ENCODE measurements at places on chromosomes 5 and 9.

- no peak for DNase-seq
Observed at GRCh38 chr5:66830636-66831035, 234.4 kb downstream of the MAST4 start.

DNA sequence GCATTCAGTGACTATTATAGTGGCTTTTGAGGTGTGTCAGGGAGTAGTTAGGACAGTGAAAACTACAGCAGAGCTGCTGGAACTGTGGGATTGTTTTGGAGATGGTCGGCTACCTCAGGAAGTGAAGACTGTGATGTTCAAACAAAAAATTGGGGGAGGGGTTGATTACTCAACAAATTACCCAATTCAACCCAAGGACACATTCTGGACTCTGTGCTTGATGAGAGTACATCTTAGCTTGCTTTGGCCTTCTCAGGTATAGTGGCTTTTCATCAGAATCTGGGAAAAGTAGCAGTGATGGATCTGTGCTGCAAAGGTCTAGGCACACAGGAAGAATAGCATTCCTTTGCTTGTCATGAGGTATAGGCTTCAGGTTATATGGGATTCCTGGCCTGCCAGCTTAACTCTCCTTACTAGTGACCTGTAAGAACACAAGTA, 47.0 kb downstream of the SLC44A1 start:
- DNase-seq = no peak

GRCh38 chr5:132233811-132234683, 6.4 kb upstream of the P4HA2 start:
- DNase-seq = no peak

GRCh38 chr5:88938488-88938887, 55.5 kb upstream of the MEF2C start:
- DNase-seq = no peak

- DNase-seq = peak; percentile 16
Observed at GRCh38 chr9:136399176-136400037, 563 bp downstream of the SNAPC4 start.

DNA sequence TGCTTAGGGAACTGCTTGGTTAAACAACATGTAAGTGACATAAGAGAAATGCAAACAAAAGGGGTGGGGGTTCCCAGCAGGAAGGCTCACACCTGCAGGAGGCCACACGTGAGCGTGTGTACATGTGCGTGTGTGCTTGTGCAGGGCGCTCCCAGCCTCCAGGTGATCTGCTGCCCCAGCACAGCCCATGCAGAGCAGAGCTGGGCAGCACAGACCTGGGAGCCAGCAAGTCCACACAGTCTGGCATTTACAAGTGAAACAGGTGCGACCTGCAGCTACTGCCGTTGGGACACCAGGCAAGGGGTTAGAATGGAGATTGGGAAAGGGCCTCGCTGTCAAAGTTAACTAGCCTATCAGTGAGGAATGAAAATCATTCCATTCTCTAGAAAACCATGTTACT, 41.8 kb downstream of the GRAMD2B start:
- DNase-seq = no peak

GRCh38 chr5:616484-617039, 4.4 kb downstream of the CEP72 start:
- DNase-seq = no peak

DNA sequence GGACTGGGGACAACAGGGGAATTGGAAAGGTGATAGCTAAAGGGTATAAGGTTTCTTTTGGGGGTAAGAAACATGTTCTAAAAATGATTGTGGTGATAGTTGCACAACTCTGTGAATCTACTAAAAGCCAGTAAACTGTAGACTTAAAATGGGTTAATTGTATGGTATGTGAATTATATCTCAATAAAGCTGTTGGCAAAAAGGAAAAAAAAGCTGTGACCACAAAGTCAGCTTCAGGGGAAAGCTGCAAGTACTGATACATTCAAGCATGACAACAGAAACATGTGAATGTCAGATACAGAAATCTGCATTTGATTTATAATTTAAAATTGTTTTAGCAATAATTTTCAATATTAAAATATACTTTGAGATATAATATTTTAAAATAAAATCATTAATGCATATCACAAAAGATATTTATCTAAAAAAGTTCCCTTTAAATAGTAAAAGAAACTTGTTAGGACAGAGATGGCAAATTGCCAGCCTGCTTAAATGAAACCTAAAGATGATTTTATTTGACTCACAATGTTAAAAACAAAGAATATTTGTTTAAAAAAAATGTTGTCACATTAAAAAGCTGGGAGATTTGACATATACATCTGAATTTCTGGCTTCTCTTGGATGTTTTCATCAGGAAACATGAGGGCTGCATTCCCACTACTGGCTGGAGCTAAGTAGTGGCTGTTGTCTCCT, 66.0 kb downstream of the TBCA start:
- no peak for DNase-seq

GRCh38 chr5:17766031-17766430, 131.8 kb downstream of the TAF11L14 start:
- no peak for DNase-seq

DNA sequence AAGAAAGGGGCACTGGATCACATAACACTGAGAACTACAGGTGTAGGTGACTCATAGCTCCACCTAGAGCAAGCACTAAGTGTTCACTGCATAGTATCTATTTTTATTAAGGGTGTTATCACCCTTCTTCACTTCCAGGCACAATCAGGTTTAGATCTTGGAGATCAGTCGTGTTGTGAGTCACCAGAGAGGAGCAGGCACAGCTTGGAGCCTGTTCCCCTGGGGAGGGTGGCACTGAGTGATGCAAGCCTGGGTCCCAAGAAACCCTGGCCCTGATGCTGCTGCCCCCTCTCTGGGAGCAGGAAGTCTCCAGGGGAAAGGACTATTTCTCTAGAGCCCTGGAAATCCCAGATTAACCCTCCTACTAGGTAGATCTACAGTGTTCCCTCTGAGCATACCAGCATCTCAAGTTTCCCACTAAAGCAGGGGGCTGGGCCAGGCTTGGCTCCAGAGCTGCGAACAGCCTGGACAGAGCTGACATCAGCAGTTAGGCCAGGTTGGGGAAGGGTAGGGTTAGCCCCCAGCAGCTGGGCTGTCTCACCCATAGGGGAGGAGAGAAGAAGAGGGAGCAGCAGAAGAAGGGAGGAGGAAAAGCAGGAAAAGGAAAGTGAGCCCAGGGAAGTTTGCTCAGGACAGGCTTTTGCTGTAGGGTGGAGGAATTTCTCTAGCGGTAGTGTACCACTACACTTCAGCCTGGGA, 28.1 kb upstream of the SPINK4 start:
- DNase-seq = no peak

GRCh38 chr5:171963416-171963815, 43.0 kb downstream of the FBXW11 start:
- DNase-seq = no peak

- no peak for DNase-seq
Observed at GRCh38 chr9:121453232-121453892, 46.3 kb downstream of the GGTA1 start.

DNA sequence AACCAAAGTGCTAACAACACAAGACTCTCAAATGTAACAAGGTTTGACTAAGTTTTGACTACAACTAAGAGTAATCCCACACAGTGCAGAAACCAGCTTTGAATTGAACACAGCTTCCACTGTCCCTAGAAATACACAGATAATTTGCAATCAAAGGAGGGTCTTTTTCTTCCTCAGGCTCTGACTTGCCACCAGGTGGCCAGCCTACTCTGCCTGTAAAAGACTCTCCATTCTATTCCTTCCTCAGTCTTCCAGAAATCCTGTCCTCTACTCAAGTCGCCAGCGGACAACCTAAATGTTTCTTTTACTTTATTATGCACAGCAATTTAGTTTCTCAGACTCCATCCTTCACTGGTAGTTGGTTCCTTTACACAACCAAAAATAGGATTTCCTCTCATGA, 32.2 kb upstream of the MCTP1 start:
- no peak for DNase-seq

GRCh38 chr5:107796797-107797196, 126.1 kb upstream of the EFNA5 start:
- DNase-seq = no peak

DNA sequence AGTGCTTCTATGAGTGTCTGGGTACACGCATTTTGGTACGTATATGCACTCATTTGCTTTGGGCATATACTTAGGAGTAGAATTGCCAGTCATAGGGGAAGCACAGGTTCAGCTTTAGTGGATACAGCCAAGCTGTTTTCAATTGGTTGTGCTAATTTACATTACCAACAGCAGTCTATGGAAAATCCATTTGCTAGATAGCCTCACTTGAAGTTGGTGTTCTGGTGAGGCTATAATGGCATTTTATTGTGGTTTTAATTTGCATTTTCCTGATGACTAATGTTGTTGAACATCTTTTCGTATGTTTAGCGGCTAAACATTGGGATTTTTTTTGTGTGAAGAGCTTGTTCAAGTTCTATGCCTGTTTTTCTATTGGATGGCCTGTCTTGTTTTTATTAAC, 76.8 kb upstream of the ANKH start:
- DNase-seq = no peak

DNA sequence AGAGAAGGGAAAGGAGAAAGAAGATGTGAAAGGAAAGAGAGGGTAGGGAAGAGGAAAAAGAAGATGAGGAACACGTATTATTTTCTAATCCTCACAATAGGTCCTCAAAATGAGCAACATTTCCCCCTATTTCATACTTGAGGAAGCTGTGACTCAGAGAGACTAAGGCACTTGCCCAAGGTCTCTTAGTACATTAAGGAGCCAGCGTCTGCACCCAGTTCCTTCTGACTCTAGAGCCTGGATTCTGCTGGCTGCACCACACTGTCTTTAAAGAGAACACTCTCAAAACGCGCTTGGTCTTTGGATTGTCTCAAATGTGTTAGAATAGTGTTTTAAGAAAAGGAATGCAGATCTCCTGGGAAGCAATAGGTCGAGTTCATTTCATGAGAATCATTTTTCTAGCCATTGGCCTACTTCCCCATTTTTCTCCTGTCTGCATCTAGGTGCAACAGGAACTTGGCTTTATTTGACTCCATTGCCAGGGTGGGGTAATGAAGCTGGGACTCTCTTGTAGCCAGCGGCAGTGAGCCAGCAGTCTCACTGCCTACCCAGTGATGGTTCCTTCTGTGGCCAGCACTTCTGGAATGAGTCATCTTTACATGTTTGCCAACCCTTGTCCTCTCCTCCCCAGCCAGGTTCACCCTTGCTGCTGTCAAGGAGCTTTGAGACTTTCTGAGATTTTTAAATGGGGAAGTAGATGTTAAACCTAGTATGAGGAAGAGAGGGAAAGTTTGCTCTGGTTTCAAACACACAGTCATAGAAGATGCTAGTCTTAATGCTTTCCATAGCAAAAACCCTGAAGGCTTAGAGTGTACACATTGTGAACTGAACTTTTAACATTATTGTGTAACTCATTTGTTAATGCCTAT, 82.7 kb downstream of the DOCK8 start:
- no peak for DNase-seq

- no peak for DNase-seq
Observed at GRCh38 chr5:79727451-79728355, 38.1 kb downstream of the CMYA5 start.

DNA sequence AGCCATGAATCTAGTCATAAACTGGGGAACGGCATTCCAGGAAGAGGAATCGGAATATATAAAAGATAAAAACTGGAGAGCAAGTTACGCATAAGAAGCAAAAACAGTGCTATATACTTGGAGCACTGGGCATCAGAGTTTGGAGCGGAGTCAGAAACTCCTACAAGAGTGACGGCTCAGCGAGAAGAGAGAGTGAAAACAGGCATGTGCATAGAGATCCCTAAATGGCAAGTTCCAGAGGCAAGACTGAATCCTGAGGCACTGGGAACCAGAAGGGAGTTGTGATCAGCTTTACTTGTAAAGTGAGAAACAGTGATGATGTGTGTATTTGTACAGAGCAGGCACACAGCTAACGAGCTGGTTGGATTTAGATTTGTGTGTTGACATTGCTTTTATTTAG, 514.4 kb upstream of the TNC start:
- no peak for DNase-seq

- peak; percentile 51 for DNase-seq
Observed at GRCh38 chr9:99823681-99824377, 2.1 kb downstream of the NR4A3 start.

Measured in T-cell (primary cell).